ENCODE measurements at places on chromosomes 7 and 10.
A peak's percentile ranks its signal among the peaks of the same experiment; 100 is the strongest.

GRCh38 chr7:104231054-104232046 lies 23.5 kb upstream of the ORC5 start:
- DNase-seq = peak; percentile 63

- DNase-seq = no peak
Observed at GRCh38 chr10:23694446-23694920, 255.6 kb downstream of the OTUD1 start.

- DNase-seq = peak; percentile 60
Observed at GRCh38 chr7:156640949-156641485, 443 bp downstream of the RNF32 start.

- DNase-seq = no peak
Observed at GRCh38 chr10:63672491-63672890, 151.3 kb downstream of the REEP3 start.

DNA sequence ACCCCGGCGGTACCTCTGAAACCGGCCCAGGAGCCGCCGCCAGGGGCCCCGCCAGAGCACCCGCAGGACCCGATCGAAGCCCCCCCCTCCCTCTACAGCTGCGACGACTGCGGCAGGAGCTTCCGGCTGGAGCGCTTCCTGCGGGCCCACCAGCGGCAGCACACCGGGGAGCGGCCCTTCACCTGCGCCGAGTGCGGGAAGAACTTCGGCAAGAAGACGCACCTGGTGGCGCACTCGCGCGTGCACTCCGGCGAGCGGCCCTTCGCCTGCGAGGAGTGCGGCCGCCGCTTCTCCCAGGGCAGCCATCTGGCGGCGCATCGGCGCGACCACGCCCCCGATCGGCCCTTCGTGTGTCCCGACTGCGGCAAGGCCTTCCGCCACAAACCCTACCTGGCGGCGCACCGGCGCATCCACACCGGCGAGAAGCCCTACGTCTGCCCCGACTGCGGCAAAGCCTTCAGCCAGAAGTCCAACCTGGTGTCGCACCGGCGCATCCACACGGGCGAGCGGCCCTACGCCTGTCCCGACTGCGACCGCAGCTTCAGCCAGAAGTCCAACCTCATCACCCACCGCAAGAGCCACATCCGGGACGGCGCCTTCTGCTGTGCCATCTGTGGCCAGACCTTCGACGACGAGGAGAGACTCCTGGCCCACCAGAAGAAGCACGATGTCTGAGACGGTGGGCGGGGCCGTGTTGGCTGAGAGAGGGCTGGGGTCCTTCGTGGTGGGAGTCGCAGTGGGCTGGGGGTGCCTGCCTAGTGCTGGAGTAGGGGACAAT lies 3.8 kb downstream of the REPIN1 start:
- DNase-seq = no peak

GRCh38 chr10:58152673-58153263 lies 114.9 kb downstream of the IPMK start:
- DNase-seq = no peak

DNA sequence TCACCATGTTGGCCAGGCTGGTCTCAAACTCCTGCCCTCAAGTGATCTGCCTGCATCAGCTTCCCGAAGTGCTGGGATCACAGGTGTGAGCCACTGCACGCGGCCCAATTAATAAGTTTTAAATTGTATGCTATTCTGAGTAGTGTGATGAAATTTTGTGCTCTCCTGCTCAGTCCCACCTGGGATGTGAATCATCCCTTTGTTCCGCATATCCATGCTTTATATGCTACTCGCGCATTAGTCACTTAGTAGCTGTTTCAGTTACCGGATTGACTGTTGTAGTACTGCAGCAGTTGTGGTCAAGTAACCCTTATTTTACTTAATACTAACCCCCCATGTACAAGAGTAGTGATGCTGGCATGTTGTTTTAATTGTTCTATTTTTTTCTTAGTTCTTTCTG lies 47.3 kb upstream of the OIT3 start:
- DNase-seq = no peak

GRCh38 chr7:135930565-135931461 lies 46.3 kb downstream of the MTPN start:
- DNase-seq = no peak

DNA sequence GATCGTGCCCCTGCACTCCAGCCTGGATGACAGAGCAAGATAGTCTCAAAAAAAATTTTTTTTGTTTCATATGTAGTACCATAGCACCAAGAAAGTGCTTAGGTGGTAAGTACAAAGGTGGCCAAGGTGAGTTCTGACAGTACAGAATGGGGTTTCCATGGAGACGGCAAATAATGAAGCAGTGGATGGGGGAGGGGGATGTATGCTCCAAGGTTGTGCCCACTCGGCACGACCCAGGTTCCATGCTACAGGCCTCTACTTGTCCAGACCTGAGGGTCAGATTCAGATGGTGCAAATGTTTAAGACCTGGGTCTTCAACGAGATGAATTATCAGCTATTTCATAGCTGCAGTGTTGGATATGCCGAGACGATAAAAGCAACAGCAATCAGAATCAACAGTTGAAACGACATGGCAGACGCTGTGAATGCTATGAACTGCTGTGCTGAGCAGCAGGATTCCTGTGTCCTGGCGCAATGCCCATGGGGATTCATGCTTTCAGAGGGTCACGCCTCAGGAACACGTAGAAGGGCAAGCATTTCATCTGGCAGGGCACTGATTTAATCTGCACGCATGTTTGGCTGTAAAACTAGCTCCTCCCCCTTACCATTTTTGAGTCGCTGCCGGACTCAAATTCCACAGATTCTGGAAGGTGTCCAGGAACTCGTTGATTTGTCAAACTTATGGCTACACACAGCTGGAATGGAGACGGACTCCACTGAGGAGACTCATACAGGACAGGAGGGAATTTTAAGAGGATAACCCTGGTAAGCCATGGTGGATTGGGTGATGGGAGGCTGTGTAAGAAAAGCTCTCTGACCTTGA lies 256.5 kb downstream of the FRMD4A start:
- DNase-seq = peak; percentile 90

DNA sequence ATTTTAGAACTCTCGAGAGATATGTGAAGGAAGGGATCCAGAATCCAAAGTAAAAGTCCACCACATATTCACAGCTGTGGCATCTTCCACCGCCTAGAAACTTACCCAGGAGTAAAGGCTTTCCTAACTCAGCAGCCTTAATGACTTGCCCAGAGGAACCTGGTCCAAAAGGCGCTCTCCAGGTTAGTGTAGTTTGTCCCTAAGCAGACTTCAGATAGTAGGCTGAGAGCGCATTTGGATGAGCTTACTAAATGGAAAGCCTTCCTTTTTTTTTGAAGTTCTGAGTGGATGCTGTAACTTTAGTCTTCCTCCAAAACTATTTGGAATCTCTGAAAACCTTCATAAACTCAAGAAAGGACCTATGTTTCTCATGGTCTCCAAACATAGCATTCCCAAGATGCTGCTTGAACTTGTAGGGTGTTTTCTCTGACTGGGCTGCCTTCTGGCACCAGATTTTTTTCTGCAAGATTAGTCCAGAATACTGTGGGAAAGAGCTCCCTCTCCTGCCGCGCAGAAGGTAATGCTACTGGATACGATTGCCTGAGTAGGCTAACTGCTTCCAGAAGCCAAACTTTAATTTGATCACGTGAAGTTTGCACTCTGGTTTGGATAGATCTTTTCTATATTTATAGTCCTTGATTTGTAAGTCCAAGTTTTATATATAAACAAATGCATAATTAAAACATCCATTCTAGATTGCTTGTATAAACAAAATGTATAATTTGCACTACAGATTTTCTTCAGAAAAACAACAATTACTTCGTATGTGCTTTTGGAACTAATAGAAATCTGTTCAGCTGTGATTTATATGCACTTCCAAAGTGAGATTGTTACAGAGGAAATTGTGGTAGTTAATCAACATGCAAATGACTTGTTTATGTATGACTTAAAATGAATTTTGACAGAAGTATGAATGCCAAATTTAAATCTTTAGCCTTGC lies 19.6 kb upstream of the GPR37 start:
- DNase-seq = peak; percentile 57

GRCh38 chr7:36781011-36781738 lies 56.9 kb upstream of the AOAH start:
- no peak for DNase-seq

DNA sequence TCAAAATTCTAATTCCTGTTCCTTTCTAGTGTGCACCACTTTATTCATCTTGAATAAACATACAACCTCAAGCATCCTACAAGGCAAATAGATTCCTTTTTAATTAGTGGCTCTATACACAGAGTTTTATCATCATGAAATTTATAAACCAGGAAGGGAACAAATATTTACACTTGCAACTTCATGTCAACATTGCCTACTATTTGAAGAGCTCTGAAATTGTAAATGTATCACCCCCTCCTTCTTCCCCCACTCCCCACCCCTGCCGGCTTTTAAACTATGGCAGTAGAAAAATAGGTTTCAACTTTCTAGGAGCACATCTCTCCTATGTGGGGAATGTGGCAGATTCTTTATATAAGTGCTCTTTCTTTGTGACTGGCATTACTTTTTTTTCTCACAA lies 49.6 kb downstream of the KAT6B start:
- DNase-seq = no peak

DNA sequence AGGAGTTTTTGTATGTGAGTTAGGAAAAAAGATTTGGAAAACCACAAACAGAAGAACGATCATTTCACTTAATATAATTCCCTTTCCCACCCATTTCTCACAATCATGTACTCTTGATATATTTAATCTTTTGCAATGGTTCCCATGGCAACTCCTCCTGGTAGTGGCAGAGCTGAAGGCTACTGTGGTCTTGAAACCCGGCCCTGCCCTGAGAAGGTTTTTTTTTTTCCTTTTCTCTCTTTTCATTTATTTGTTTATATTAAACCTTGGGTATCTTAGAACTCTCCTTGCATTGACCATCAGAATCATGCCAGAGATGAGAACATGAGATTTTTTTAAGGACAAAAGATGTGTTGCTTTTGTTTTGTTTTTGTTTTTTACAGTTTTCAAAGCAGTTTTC lies 566.1 kb upstream of the NRP1 start:
- no peak for DNase-seq

GRCh38 chr7:77985232-77985973 lies 186.8 kb downstream of the PHTF2 start:
- DNase-seq = no peak

GRCh38 chr10:82377608-82378007 lies 502.6 kb downstream of the NRG3 start:
- DNase-seq = no peak

- DNase-seq = no peak
Observed at GRCh38 chr10:51014680-51015389, 59.5 kb upstream of the PRKG1 start.

GRCh38 chr7:7595451-7595850 lies 28.8 kb downstream of the MIOS start:
- DNase-seq = no peak

DNA sequence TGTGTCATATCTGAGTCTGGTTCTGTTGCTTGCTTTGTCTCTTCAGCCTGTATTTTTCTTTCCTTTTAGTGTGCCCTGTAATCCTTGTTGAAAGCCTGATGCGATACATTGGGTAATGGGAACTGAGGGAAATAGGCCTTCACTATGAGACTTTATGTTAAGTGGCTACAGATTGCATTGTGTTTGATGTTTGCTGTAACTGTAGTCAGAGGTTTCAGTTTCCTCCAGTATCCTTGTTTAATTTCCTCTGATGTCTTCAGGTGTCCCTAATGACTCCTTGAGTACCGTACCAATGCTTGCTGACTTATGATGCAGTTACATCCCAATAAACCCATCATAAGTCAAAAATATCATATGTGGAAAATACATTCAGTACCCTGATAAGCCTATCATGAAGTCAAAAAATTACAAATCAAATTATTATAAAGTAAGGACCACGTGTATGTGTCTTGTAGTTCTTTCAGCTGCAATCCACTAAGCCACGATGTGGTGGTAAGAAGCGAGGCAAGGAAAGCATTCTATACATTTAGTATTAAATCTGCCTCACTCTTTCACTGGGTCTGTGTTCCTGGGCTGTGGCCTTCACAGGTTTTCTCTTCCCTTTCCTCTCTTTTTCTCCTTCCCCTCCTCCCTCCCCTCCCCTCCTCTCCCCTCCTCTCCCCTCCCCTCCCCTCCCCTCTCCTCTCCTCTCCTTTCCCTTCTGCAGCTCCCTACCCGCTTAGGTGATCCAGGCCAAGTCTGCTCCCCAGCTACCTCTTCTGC lies 13.3 kb upstream of the GIMAP6 start:
- no peak for DNase-seq

GRCh38 chr7:132075515-132075914 lies 500.8 kb downstream of the PLXNA4 start:
- no peak for DNase-seq

DNA sequence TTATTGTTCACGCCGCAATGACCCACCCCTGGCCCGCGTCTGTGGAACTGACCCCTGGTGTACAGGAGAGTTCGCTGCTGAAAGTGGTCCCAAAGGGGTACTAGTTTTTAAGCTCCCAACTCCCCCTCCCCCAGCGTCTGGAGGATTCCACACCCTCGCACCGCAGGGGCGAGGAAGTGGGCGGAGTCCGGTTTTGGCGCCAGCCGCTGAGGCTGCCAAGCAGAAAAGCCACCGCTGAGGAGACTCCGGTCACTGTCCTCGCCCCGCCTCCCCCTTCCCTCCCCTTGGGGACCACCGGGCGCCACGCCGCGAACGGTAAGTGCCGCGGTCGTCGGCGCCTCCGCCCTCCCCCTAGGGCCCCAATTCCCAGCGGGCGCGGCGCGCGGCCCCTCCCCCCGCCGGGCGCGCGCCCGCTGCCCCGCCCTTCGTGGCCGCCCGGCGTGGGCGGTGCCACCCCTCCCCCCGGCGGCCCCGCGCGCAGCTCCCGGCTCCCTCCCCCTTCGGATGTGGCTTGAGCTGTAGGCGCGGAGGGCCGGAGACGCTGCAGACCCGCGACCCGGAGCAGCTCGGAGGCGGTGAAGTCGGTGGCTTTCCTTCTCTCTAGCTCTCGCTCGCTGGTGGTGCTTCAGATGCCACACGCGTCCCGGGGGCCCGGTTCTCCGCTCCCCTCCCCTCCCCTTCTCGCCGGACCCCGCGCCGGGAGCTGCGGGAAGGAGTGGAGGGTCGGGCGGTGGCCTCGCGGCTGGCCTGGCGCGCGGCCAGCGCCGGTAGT lies at the start of gene CBX3:
TSS of gene CBX3 (plus strand) at position 499 of the 772 bp plus-strand sequence. CDS start 1,254 bp downstream, outside the sequence.
- peak; percentile 96 for DNase-seq

- no peak for DNase-seq
Observed at GRCh38 chr10:117189557-117189956, 7.7 kb upstream of the KCNK18 start.

GRCh38 chr7:123154231-123154860 lies 45.4 kb downstream of the SLC13A1 start:
- peak; percentile 76 for DNase-seq

GRCh38 chr10:101161494-101162299 lies 30.6 kb downstream of the TLX1 start:
- DNase-seq = peak; percentile 81

Measured in sciatic nerve (tissue), 2 donors.